ENCODE measurements at places on chromosomes 4 and X.

DNA sequence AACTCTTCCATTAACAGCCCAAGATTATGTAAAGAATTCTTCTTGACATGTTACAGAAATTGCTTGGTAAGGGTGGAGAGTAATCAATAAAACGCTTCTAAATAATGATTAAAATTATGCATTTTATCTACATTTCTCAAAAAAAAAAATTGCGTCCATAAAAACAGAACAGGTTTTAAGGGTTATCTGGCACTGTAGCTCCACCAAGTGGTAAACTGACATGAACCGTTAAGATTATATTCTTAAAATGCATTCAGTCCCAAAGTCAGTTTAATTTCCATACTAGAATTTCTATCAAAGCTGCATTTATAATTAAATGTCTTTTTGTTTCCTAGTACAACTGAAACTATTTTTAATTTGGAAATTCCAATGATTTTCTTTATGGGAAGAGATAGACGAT lies 214.0 kb upstream of the UGT8 start:
- DNase-seq = no peak

DNA sequence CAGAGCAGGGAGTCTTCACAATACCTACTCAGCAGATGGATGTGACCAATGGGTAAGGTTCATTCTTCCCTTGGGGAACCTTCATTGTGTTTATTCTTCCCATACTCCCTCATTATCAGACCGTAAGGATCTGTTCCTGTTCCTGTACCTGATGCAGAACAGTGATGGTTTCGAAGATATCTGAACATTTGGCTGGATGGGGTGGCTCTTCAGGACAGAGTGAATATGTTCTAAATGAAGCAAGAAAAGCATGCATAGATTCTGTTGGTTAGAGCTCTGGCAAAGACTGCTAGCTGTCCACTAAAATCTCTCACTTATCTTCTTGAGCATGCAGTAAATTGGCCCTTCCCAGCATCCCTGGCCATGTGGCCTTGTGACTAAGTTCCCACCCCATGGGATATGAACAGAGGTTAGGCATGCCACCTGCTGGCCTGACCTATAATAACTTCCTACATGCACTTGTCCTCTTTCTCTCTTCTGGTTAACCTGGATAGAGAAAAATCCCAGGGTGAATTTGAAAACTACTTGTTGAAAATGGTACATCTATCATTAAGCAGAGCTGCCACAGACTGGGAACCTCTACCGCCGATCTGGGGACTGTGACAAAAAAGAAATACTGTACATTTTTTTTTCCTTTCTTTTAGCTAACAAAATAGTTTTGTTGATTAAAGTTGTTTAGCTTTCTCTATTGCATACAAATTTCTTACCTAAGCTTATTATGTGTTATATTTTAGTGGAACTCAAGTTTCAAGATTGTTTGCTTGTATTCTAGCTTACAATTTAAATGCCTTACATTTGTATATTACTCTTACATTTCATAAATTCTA lies 60.0 kb upstream of the BANK1 start:
- DNase-seq = no peak

DNA sequence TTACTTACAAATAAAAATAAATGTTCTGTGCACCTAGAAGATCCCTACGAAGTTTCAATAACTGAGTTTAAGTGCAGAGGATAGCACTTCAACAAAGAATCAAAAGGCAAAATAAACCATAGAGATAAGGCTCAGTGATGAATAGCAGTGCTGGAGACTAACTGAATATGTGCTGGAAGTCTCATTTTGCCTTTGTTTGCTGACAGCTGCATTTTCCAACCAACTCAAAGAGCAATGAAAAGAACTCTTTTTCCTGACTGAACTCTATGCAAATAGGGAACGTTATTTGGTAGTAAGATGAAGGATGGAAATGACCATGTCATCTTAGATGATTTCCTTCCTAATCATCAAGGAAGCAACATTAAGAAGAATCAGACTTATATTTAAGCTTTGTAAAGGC lies 32.7 kb upstream of the ADH7 start:
- no peak for DNase-seq

DNA sequence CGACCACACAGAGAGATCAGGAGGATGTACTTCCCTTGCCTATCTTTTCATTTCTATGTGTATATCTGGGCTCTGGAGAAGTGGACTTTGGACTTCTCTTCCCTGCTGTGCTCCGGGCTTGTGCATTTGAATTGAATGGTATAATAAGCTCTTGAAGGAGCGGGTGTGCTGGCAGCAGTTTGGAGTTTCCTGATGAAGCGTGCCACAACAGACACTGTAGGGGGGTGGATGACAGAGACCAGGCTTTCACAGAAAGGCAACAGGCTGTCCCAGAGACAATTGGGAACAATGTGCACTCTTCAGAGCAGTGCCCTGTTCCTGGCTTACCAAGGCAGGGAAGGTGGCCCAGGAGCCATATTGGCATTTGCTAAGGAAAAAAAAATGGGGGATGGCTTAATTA lies 170.1 kb downstream of the FRMPD4 start:
- no peak for DNase-seq

- no peak for DNase-seq
Measured at GRCh38 chr4:122701061-122701460, 31.4 kb upstream of the BBS12 start.

DNA sequence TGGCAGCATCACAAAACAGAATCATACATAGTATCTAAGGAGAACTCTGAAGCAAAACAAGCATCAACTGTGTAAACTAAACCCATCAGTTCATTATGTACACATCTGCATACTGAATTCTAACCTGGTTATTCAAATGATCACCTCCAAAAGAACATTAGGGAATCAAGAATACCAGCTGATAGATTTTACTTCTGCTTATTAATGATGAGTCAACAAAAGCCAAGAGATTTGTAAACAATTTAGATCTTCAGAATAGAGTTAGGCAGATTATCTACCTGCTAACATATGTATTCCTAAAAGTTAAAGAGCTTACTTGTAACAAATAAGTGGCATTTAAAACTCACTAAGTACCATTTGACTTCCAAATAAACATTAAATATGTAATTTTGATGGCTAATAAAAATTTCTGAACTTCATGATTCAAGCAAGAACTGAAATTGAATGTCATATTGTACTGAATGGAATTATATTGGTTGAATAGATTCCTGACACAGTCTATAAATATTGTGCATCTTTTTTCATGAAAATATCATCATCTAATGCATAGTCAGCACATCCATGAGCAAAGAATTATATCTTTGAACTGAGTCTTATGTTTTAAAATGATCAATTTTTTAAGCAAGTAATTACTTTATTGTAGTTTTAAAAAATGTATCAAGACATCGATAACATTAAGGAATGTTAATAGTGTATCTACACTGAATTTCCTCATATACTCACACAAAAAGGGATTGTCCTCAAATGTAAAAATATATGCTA lies 470.5 kb downstream of the GRXCR1 start:
- no peak for DNase-seq

DNA sequence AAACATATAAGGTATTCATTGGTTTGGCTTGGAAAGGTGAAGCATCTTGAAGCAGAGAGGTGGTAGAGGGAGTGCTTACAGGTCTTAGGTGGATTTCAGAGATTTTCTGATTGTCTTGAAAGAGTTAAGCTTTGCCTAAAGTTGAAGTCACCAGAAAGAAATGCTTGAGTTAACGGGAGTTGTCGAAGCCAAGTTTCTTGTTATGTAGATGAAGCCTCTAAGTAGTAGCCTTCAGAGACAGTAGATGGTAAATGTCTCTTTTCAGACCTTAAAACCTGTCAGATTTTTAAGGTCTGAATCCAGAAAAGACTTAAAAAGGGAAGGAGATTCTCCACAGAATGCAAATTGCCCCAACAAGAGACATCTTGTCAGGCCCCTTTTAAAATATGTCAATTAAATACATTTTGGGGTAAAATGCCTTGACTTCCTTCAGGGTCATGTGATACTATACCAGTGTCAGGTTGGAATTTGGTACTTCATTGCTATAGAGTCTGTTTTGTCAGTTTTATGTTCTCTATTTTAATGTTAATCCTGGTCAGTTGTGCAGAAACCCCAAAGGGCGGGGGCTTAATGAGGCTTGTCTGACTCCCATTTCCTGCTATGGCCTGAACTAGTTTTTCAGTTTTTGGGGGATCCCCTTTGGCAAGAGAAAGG lies 81.0 kb downstream of the PCDH18 start:
- DNase-seq = no peak
